ENCODE measurements at places on chromosomes 5 and 9.

GRCh38 chr9:126147186-126147935, 179.3 kb upstream of the MVB12B start:
- DNase-seq = no peak

GRCh38 chr5:133432956-133433532, 179.3 kb downstream of the FSTL4 start:
- DNase-seq = no peak

GRCh38 chr9:124047251-124047672, 35.7 kb downstream of the LHX2 start:
- DNase-seq = no peak

DNA sequence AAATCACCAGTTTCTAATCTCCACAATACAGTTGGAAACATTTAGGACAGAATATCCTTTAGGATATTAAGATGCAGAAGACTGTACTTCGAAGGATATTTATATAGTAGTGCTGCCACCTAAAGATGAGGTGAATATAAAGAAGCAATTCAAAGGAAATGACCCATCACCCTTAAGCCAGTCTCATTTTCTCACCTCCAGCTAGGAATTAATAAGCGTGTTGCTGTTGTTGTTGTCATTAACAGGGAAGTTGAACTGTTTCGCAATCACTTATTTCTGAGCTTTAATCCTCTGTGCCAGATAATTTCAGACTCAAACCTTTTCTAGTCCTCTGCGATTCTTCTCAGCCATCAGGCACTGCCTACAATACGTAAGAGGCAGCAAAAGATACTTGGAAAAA, 7.8 kb upstream of the PURA start:
- DNase-seq = no peak

- no peak for DNase-seq
Observed at GRCh38 chr5:33230467-33231078, 210.2 kb upstream of the TARS1 start.

GRCh38 chr5:143541943-143542797, 138.7 kb upstream of the NR3C1 start:
- DNase-seq = no peak

DNA sequence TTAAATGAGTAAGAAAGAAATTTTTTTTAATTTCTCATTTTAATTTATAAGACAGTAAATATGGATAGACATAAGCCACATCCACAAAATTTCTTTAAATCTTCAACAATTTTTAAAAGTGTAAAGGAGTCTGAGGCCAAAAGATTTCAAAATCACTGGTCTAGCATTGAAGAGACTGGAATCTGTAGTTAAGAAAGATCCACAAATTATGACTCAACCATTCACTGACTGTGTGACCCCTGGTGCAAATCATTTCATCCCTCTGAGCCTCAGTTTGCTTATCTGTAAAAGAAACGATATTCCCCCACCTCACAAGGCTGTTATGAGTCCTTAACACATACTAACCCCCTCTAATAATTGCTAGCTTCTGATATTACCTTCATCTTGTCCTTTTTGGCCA, 98.5 kb downstream of the EBF1 start:
- DNase-seq = no peak

GRCh38 chr5:53503562-53504218, 23.3 kb downstream of the FST start:
- no peak for DNase-seq

DNA sequence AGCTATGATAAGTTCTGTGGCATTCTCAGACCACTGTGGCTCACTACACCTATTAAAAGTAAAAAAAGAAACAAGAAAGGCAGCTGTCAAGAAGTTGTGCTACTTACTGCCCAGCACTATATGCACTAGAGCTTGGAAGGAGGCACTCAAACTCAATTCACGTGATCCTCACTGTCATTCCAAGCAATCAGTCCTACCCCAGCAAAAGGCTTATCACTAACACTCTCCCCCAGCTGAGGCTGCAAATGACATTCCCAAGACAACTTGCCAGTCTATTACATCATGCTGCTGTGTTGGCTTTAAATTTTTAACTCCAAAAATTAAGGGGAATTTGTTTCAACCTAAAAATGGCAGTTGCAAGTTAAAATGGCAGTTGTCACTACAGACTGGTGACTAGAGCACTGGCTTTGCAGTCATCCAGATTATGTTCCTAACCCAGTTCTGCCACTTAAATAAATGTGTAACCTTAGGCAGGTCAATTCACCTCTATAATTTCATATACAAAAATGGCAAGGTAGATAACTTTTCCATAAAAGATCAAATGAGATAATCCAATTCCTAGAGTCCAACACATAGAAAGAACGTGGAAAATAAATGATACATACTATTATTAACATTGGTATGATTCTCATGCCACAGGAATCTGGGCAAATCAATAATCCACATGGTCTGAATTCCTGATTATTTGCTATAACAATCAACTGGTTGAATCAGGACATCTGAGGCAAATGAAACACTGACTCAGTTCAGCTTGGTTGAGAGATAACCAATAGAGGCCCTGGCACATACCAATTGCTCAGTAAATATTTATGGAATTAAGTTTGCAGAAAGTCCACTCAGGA, 52.4 kb downstream of the FBXW11 start:
- DNase-seq = no peak

DNA sequence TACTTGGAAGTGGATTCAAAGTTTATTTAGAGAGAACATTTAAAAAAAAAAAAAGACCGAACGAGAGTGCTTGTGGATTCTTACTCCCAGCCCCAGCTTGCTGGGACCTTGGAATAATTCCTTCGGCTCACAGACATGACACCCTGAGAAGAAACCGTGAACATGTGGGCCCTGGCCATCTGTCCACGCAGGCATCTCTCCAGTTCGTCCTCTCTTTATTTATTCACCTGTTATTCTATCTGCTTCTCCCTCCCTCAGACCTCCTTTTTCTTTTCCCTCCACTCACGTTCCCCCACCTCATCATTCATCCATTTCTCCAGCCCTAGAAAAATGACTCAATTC, 93.7 kb upstream of the PHYKPL start:
- DNase-seq = no peak

GRCh38 chr9:134396825-134397224, 70.6 kb downstream of the RXRA start:
- peak; percentile 64 for DNase-seq

DNA sequence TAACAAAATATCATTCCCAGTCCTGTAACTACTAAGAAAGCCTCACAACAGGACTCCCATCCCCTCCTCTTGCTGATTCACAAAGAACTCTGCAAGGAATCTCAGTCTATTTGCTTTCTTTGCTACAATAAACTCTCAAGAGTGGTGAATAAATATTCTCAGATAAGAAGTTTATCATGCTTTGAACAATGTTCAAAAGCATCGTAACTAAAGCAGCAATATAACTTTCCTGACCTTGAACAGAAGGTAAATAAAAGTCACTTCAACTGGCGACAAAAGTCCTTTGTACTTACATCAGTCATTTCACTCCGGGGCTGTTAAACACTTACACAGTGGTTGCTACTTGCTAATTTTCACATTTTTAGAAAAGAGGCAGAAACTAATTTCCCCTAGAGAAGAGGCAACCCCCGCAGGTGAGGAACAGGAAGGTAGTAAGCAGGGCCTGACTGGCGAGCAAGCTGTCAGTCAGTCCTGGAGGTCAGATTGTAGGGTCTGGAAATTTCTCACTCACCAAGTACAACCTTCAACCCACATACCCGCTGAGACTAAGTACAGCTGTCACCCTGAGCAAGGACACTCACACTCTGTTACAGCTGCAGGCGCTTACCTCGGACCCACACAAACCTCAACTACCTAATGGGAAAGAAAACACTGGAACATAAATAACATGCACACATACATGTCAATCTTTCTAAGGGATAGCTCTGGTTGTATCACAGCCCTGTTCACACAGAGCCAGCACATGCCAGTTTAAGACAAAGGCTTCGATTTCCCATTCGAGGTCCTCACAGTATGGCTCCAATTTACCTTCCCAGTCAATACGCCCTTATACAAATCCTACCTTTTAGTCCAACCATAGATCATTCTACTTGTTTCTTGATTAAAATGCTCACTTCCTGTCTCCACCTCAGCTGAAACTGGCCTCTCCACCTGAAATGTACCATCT, 104.6 kb upstream of the RETREG1 start:
- DNase-seq = no peak

- no peak for DNase-seq
Observed at GRCh38 chr9:99449726-99450125, 227.6 kb downstream of the SEC61B start.

DNA sequence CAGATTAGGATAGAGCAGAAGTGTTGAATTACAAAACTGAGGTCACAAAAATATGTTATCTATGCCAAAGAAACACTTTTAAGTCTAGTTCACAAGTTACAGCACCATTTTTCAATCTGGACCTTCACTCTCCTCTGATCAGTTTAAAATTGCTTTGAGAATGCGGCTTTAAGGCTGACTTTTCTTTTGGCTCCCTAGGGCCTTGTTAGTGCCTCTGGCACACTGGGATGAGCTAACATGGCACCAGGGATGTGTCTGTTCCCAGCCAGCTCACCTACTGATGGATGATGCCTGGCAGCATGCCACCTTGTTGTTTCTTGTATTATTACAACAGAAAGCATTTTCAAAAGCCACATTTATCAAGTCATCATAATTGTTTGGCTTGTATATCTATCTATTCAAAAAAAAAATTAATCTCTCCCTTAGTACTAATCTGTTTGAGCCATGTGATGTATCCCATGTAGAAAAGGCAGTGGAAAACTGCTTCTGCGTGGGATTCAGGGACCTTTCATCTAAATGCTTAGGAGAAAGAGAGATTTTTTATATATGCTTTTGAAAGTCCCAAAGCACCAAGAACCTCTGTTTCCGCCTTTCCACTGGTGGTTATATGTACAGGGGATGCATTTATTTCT, 46.6 kb downstream of the ADAMTSL1 start:
- DNase-seq = no peak

GRCh38 chr5:119340597-119341218, 15.1 kb upstream of the TNFAIP8 start:
- DNase-seq = peak; percentile 71

GRCh38 chr9:136143215-136144001, 24.7 kb upstream of the TMEM250 start:
- DNase-seq = no peak

GRCh38 chr5:64838376-64838775, 69.6 kb downstream of the CWC27 start:
- DNase-seq = no peak

- no peak for DNase-seq
Observed at GRCh38 chr9:16320338-16320902, 550.0 kb downstream of the BNC2 start.

DNA sequence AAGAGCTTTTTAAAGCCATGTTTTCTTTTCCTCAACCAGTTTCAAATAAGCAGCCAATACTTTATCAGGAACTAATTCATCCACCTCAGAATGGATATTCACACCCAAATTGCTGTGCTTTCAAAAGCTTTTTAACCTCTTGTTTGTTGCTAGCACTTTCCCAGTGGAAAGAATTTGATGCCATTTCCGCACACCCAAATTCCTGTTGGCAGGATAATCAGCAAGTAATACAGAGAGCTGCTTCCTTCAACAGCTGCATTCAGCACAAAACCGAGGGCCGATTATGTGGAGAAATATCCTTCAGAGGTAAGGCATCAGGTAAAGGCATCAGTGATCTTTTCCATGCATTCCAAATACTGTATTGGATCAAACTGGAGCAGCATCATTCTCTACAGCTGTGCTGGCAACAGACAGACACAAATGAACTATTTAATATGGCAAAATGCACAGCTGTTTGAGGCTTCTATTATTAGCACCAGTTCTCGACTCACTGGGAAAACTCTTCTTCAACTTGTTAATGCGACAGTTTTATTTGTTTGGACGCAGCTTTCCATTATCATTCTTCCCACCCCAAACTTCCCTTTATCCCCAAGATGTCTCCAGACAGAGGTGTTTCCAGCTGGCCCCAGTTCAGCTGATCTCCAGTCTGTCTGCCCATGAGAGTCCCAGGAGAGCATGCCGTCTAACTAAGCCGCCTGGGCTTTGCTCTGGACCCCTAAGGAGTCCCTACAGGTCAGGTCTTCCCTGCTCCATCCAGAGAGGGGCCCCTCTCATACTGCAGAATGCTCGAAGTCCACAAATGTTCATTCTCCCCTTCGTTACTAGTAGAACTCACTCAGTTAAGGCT, 22.2 kb upstream of the MGAT1 start:
- no peak for DNase-seq

- no peak for DNase-seq
Observed at GRCh38 chr9:7239708-7240107, 481.9 kb downstream of the KDM4C start.

DNA sequence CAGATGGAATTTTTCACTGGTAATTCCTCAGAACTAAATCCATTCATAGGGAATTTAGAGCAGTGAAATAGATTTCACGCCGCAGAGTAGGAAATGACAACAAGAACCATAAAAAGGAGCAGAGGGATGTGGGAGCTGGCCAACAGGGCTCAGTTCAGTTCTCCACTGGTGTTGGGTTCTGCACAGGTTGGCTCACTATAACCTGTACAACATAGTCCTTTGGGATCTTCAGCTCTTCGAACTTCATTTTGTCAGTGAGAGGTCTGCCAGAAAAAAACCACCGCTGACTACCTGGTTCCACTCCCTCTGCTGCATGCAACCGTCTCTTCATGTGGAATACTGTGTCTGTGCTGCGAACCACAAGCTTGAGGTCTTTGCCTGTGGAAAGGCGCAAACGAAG, 17.7 kb downstream of the EFCAB9 start:
- DNase-seq = no peak

DNA sequence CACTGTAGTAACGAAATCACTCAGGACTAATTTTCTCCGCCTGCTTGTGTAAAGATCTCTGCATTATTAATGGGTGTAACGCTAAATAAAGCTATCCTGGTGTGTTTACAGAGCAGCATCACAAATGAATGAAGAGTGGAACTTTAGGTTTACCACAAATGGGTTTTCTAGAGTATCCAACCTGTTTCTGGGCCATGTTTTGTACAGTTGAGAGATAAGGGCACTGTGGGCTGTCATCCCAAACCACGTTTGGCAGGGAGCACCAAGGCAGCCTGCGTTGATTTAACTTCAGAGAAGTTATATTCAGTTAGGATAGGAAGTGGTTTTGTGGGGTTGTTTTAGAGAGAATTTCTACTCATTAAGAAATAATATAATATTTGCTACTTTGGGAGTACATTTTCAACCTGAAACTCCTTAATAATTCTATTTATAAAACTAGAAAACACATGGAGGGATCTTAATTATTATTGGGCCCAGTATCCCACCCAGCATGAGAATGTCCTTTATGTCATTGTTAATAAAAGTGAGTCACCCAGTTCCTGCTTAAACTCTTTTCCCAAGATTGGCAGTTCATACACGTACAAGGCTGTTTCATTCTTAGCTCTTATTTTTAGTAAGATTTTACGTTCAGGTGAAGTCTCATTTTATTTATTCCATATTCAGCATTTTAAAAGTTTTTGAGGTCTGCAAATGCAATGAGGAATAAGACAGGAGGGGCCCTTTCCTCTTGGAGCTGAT, 8.0 kb downstream of the KCNN2 start:
- no peak for DNase-seq

DNA sequence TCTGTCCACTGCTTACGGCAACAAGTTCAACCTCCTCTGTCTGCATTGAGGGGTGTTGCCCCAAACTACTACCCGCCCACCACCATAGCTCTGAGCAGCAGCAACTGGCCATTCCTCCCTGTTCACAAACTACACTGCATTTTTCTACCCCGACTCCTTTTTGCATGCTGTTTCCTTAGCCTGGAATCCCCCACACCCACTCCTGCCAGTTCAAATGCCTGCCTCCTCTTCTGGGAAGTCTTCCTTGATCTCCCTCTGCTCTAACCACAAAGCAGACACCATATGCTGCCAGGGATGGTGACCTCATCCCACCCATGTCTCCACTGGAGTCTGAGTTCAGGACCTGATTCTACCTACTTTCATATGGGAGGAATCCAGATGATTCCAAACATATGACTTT, 13.3 kb downstream of the ALDH1B1 start:
- no peak for DNase-seq
